ENCODE measurements at places on chromosomes 3 and 15.

- no peak for DNase-seq
Observed at GRCh38 chr3:46946416-46946815, 30.1 kb downstream of the CCDC12 start.

DNA sequence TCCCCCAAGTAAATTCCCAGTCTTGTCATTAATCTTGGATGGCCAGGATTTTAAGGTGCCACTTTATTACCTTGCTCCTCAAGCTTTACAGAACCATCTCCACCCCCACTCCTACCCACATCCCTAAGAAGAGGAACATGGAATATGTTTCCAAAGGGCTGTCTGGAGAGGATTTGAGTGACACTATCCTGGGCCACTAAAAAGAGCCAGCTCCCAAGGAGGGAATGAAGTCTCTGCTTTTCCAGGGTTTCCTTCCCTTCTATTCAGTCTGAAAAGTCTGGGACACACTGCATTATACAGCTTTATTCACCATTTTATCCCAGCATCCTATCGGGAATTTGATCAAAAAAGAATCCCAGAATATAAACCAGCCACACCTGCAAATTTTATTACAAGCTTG, 35.6 kb upstream of the MECOM start:
- DNase-seq = no peak

DNA sequence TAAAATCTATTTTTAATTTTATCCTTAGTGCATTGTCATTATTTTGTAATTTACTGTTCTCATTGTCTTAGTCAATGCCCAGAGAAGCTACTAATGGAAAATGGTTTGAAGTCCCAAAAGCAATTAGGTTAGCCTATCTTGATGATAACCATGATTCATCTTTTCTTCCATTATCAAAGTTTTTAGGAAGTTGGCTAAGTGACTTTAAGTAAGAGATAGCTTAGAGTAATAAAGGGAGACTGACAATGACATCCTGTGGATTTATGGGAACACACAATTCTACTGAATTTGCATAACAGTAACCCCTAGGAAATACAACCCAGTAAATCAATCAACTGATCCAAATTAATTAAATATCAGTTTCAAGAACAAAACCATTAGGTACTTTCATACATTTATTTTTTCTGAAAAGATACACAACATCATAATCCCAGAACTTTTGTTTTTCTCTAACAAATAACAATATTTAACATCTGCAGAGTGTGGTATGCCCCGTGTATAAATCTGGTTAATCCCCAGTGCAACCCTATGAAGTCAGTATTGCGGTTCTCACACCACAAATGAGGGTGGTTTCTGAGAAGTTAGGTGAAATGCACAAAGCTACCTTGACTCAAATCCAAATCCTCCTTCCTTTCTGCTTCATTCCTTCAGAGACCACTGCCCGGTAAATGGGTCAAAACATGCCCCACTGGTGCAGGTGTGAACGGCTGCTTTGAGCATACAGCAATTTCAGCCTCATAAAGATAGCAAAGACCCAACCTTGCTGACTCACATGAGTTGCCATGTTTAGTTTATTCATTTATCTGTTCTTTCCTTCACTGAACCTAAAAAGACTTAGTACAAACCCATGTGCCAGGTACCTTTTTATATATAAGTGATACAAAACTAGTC, 202.1 kb downstream of the TBL1XR1 start:
- no peak for DNase-seq

DNA sequence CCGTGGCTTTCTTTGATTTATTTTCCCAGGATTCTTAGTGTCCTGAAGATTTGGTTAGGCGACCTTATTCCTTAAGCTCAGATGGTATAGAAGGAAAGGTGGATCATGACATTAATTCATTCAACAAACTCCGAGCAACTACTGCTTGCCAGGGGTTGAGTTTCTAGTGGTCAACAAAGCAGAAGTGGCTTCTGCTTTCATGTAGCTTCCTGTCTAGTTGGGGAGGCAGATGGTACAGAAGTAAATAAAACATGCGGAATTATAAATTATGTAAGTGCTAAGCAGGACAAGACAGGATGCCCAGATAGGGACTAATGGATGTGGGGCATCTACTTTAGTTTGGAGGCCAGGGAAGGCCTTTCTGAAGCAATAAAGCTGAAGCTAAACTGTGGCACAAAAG, 15.6 kb downstream of the EEFSEC start:
- DNase-seq = no peak

DNA sequence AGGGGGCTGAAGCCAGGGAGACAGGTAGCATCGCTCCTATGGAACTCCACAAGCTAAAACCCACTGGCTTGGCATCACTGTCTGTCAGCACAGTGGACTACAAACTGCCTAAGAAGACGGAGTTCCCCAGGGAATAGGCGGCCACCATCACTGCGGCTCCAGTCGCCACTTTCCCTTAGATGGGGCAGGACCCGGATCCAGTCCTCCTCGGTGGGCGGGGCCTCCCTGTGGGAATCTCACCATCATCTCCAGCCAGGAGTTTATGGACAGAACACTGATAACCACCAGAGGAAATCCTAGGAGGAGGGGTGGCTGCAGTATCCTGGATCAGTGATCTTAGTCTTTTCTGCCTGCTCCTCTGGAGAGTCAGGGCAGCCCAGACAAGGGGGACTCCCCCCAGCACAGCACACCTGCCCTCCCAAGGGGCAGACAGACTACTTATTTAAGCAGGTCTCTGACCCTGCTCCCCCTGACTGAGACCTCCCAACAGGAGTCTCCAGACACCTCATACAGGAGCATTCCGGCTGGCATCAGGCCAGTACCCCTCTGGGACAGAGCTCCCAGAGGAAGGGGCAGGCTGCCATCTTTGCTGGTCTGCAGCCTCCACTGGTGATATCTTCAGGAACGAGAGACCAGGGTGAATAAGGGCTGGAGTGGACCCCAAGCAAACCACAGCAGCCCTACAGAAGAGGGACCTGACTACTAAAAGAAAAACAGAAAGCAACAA, 435.6 kb upstream of the RASGRP1 start:
- no peak for DNase-seq

GRCh38 chr3:195768831-195769303, 42.9 kb downstream of the MUC4 start:
- DNase-seq = no peak

DNA sequence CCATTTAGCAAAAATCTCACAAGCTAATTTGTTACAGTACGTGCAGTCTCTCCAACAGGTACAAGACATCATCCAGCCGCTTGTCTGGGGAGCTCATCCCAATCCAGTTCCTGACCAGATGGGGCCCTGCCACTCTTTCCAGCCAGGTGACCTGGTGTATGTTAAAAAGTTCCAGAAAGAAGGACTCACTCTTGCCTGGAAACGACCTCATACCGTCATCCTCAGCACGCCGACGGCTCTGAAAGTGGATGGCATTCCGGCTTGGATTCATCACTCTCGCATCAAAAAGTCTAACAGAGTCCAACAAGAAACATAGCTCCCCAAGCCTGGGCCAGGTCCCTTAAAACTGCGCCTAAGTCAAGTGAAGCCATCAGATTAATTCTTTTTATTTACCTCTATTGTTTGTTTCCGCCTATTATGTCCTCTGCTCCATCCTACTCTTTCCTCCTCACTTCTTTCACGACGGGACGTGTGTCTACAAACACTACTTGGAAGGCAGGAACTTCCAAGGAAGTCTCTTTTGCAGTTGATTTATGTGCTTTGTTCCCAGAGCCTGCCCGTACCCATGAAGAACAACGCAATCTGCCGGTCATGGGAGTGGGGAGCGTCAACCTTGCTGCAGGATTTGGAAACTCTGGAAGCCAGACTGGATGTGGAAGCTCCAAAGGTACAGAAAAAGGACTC, 37.5 kb downstream of the ZBTB11 start:
- no peak for DNase-seq

DNA sequence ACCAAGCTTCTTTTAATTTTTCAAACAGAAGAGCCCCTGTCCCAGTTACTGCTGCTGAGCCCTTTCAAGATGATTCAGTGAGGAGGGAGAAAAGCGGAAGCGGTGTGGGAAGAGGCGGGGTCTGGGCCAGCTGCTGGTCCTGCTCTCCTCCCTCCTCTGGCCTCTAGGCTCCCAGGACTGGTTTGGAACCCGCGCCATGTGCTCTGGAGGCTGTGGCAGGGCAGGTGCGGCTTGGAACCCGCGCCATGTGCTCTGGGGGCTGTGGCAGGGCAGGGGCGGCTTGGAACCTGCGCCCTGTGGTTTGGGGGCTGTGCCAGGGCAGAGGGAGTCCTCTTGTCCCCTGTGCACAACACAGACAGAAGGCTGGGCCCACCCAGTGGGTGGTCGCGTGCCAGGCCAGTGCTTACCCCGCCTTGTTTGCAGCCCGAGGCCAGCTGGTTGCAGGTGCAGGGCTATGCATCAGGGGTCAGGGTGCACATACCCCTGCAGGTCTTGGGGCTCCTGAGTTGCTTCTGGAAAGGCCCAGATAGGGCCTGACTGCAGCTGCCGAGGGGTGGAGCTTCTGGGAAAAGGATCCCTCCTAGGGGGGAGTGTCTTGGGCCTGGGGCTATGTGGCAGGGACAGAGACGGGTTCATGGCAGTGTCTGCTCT, 12.2 kb downstream of the ALG1L2 start:
- no peak for DNase-seq

GRCh38 chr15:60949039-60949977, 279.8 kb downstream of the RORA start:
- no peak for DNase-seq

GRCh38 chr15:56367156-56367555, 1.9 kb downstream of the TEX9 start:
- DNase-seq = no peak

GRCh38 chr3:16884084-16884747, 539 bp upstream of the PLCL2 start:
- no peak for DNase-seq

DNA sequence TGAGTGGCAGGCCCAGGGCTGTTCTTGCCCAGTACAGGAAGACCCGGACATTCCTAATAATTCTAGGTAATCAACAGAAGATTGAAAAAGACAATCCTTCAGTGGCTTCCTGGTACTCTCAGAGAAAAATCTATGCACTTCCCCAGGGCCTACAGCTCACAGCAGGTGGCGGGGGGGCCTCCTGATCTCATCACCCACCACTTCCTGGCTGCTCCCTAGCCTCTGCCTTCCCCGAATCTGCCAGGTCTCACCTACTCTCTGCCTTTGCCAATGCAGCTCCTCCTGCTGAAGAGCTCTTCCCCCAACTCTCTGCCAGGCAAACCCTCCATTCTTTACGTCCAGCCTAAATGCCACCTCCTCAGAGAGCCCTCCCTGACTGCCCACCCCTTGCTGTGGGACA, 37.5 kb downstream of the EHD4 start:
- no peak for DNase-seq

GRCh38 chr3:149751551-149751950, 738 bp downstream of the COMMD2 start:
- no peak for DNase-seq

DNA sequence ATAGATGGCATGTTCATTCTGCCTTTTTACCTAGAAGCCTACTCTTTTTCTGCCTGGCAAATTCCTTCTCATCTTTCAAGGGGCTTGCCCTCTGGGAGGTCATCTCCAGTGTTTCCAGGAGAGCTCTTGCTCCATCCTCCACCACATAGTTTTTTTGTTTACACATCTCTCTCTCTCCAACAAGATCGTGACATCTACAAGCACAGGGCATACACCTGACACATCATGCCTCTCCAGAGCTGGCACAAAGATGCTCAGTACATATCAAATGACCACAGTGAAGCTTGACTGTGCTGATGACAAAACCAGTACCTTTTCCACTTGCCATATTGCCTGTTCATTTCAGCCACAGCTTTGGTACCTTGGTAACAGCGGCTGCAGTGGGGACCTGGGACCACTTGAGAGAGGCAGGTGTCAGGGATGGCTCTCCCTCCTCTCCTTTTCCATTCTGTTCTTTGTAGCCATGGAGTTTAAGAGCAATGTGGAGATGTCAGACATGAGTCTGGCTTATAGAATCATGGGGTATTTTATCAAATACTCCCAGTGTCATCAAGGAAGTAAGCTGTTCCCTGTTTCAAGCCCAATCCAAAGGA, 15.4 kb downstream of the ALPK3 start:
- DNase-seq = no peak

DNA sequence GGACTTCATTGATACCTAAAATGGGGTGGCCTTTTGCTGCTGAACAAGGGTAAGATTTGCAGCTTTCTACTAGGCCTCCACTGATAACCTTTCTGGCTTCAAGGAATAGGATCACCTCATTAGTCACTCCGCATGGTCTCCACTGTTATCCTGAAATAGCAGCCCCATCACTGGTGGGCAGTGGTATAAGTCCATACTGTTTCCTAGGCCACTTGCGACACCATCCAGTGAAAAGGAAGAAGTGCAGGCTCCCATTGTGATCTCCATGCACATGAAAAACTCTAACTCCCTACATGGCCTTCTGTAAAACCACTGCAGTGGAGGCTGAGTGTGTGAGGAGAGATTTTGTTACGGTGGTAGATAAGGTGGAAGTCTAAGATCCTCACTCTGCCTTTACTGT, 1455.9 kb downstream of the SI start:
- DNase-seq = no peak

GRCh38 chr15:90868261-90868689, at the start of gene FURIN:
Gene FURIN, plus strand, starts transcription at chr15:90868588. Its CDS starts 7,153 bp downstream, at chr15:90875741.
- no peak for DNase-seq

All from AG04449 (cell line).